Esophagus squamous epithelium (tissue), 5 donors: ENCODE measurements at places on chromosomes 11 and 22.

- DNase-seq = no peak
These were observed 105.8 kb upstream of the ARHGAP42 start for GRCh38 chr11:100581318-100581717.

- DNase-seq = no peak
These were observed 70.6 kb downstream of the PDHX start for GRCh38 chr11:34986883-34987520.

DNA sequence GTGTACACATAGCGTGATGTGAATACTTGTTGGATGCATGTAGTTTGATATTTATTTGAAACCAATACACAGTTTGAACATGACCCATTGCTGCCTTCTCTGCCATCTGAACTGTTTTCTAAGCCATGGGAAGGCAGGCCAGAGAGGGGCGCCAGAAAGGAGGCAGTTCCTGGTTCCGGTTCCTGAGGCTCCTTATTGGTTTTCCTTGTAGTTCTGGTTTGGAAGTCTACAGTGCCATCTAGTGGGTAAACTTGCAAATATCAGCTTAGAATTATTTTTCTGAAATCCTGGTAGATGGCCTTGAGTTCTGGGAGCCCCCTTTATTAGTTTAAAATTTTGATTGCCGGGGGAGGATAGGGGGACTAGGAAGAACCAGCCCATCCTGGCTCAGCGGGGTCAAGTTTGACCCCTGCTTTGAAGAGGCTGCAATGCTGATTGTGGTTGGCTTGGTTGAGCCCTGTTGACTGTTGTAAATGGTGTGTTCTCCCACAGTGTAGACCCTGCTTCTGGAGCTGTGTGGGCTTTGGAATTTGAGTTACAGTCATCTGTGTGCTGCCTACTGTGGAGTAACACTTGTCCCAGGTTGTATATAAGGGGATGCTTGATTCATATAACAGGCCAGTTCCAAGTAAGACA lies 48.4 kb downstream of the GRAMD1B start:
- no peak for DNase-seq

- no peak for DNase-seq
These were observed 18.4 kb downstream of the ARHGAP42 start for GRCh38 chr11:100705447-100705846.

GRCh38 chr11:99683933-99684332 lies 663.2 kb downstream of the CNTN5 start:
- no peak for DNase-seq

GRCh38 chr11:109347304-109347703 lies 74.7 kb upstream of the C11orf87 start:
- no peak for DNase-seq
